ENCODE measurements at places on chromosomes 5 and 9.

DNA sequence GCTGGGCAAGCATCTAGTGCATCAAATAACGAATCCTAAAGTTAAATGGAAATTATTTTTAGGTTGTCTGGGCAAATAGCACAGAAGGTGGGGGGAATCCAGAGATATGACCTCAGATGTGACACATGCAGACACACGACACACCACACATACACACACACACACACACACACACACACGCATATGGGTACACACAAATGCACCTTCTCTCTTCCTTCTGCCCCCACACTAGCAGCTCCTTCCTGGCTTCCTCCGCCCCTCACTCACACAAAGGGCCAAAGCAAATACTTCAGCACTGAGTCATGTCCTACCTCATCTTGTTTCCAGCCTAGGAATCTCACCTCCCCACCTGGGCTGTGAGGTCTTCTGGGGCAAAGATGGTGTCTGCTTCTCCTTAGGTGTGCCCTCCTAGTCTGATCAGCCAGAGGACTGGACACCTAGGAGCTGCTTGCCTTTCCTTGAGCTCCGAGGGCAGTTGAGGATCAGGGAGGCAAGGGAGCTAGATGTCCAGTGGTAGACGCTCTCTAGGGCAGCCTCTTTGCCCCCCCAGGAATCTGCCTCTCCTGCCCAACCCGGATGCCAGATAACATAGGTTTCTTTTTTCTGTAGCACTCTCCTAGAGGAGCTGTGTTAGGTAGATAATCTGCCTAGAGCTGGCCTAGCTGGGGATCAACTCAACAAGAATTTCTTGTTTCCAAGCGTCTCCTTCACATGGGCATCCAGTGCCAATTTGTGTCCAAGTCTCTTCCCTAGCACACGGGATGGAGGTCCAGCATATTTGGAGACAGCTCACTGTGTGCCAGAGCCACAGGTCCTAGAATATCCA, 14.3 kb upstream of the JADE2 start:
- peak; percentile 86 for DNase-seq

GRCh38 chr5:96280946-96281393, 152.1 kb downstream of the PCSK1 start:
- peak; percentile 76 for DNase-seq

DNA sequence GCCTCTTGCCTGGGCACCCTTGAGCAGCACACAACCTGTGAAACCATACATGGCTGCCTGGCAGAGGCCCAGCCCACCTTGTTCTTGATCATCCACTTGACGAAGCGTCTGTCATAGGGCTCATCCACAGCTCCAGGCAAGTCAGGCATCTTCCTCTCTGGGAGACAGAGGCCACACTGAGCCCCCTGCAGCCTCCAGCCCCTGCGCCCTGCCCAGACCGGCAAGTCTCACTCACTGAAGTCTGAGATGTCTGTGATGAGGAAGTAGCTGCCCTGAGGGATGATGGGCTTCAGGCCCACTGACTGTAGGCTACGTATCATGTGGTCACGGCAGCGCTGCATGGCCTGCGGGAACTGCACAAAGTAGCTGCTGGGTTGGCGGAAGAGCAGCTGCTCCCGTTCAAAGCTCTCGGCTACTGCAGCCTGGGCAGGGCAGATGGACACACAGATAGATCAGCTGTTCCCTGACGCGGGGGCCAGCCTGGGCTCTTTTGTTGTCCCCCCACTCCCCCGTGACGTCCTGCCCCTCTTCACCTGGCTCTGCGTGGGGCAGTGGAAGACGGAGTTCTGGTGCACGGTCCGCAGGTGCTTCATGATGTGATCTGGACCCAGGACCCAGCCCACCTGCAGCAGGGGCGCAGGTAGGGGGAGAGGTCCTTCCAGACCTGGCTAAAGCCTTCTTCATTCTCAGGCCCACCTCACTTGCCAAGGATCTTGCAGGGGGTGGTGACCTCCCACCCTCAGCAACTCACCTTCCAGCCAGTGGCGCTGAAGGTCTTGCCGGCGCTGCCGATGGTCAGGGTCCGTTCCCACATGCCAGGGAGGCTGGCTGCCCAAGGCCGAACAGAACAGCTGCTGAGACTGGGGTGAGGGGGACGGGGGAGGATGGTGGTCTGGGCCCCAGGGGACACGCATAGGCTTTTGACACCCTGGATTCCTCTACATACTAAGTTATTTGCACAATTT, 5.9 kb upstream of the SPOUT1 start:
- no peak for DNase-seq

DNA sequence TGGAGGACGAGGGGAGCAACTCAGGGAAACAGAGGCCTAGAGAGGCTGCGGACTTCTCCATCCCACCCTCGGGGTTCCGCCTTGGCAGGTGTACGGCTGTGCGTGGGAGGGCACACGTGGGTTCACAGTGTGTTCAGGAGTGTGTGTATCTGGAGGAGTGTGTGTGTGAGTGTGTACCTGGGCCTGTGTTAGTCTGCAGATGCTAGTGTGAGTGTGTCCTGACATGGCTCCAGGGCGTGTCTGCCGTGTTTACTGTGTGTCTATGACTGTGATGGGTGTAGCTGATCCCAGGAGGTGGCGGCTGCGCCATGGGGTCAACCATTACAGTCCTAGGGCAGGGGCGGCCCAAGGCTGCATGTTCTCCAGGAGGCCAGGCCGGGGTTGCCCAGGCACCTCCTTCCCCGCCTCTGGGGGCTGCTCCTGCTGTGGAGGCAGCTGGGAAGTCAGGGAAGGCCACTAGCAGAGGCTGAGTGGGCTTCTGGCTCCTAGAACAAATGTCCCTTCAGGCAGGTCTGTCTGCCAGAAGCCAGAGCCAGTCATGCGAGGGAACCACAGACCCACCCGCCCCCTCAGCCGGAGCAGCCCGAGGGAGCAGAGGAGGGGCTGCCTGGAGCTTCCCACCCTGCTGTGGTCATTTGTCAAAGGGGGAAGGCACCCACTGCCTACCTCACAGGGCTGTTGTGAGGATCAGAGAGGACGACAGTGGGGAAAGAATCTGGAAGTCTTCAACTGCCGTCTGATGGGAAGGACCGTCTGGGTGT, 21.4 kb downstream of the CRB2 start:
- peak; percentile 27 for DNase-seq

- no peak for DNase-seq
Observed at GRCh38 chr9:32723789-32724325, 59.5 kb upstream of the TMEM215 start.

GRCh38 chr5:77844623-77845323, 68.6 kb upstream of the TBCA start:
- no peak for DNase-seq

- DNase-seq: no peak
Observed at GRCh38 chr5:138719811-138720210, 33.4 kb upstream of the CTNNA1 start.

DNA sequence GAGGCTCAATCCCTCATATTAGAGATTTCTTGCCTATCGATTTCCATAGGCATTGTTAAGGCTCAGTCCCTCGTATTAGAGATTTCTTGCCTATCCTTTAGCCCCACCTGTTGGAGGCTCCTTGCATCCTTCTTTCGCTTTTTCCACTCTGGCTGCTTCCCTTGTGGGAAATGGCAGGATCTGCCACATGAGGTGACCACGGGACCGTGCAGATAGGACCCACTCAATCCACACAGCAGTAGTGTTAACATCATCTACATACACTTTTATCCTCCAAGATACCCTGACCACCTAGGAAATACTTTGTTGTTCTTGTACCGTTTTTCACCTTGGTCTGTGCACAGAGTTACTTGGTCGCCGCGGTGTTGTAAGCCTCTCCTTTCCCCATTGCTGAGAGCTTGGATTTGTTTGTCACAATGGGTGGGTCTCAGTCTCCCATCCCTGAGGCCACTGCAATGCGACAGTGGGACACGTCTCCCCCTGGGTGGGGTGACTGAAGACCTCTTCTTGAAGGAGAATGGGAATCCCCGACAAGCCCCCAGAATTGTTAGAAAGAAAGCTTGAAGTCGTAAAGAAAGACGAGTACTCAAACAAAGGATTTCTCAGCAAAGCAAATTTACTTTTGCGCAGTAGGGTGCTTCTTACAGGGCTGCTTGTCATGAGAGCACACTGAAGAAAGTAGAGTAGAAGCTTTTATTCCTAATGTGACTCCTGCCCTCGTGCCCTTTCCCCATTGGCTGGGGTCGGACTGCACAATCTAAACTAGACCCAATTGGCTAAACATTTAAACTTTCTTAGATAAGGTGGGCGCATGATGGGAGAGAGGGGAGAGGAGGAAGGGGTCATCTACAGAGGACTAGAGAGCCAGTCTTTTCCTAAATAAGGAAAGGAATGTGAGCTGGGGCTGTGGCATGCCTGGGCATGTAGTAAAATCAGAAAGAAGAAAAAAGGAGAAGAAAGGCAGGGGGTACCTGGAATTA, 19.8 kb downstream of the IFT74 start:
- peak; percentile 37 for DNase-seq

DNA sequence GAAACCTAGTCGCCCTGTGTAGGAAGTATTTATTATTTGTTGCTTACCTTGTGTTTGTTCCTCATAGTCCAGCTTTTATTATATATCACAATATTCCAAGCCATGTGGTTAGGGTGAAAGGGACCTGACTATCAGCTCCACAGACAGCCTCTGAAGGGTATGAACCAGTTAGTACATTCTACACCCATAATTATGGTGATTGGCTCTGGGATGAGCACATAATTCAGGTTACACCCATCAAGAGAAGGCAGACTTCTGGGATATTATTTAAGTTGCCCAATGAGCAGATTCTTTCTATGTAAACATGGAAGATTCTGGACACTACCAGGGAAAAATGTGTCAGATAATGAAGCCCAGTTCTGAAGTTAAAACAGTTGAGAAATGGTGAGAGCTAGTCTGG, 168.0 kb downstream of the KIF4B start:
- DNase-seq: no peak

DNA sequence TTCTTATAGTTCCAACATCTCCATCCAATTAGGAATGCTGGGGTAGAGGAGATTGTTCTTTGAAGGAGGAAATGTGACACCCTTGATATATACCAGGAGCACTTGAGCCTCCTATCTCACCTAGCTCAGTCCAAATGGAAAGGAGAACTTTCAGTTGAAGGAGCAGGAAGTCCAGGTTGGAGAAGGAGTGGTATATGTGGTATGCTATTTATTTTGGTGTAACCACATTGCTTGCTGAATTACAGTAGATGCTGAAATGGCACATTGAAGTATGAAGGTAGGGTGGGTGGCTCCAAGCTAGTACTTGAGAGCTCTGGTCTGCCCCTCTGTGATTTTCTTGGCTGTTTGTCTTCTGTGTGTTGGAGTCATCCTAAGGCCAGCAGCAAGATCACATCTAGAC, 6.1 kb downstream of the CSNK1G3 start:
- DNase-seq: no peak

- no peak for DNase-seq
Observed at GRCh38 chr5:62662521-62662920, 83.9 kb downstream of the LRRC70 start.

DNA sequence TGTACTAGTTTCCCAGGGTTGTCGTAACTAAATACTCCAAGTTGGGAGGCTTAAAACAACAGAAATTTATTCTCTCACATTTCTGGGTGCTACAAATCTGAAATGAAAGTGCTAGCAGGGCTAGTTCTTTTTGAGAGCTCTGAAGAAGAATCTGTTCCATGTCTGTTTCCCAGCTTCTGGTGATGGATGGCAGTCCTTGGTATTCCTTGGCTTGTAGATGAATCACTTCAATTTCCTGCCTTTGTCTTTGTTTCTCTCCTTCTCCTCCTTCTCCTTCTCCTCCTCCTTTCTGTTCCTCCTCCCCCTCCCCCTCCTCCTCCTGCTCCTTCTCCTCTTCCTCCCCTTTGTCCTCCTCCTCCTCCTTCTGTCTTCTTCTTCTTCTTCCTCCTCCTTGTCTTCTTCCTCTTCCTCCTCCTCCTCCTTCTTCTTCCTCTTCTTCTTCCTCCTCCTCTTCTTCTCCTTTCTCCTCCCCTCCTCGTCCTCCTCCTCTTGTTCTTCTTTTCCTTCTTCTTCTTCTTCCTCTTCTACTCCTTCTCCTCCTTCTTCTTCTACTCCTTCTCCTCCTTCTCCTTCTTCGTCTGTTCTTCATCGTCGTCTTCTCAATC, 104.7 kb upstream of the ANKRD55 start:
- no peak for DNase-seq

GRCh38 chr5:127577458-127577857, 60.0 kb downstream of the PRRC1 start:
- no peak for DNase-seq

DNA sequence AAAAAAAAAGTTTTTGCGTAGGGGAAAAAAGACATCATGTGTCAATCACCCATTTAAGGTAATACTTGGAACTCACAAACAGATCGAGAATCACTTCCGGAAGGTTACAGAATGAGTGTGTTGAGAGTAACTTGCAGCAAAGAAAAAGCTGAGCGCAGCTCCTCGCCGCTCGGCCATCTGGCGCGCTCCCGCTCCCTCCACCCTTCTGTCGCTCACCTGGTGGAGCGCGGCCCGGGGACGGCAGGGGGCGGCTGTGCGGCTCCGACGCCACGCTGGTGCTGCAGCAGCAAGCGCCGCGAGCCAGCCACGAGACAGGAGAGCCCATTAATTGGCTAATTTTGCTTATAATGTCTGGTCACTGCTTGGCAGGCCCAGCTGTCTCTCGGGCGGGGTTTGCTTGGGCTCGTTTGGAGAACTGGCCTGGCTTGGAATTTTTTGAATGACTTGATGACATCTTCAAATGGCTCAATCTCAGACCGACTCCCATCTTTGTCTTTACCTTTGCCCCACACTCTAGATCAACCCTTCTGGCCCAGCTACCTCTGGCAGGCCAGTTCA, 601.8 kb downstream of the CCDC171 start:
- DNase-seq: peak; percentile 66

GRCh38 chr9:20396509-20396908, 225.8 kb downstream of the MLLT3 start:
- DNase-seq: no peak

- no peak for DNase-seq
Observed at GRCh38 chr5:172511952-172512351, 57.6 kb upstream of the SH3PXD2B start.

All from epithelial cell of esophagus (primary cell).